Hepatocyte (in vitro differentiated cells): ENCODE measurements at places on chromosomes 7 and 10. TPM values are rescaled to one million over a fixed set of nuclear protein-coding genes. Genes with fewer than 3 reads are reported as not detected.

Gene XRCC2
- total RNA-seq: 1.2 and 2.3 TPM in 2 replicates

Gene GPR85
- 3.8 and 4.9 TPM in 2 replicates for total RNA-seq

Gene IFIT2
- total RNA-seq: 3.9 and 4.6 TPM in 2 replicates

Gene COMTD1
- 19.2 and 36.7 TPM in 2 replicates for total RNA-seq

Gene PIK3AP1
- total RNA-seq: 6.5 and 8.4 TPM in 2 replicates

Gene CLCN1
- total RNA-seq: 0.04 TPM in 1 of 2 replicates, not detected in the other
